ENCODE measurements at places on chromosomes 16 and 17.

GRCh38 chr16:78993346-78993745 is 607.2 kb downstream of the MAF start:
- DNase-seq: peak; percentile 78

DNA sequence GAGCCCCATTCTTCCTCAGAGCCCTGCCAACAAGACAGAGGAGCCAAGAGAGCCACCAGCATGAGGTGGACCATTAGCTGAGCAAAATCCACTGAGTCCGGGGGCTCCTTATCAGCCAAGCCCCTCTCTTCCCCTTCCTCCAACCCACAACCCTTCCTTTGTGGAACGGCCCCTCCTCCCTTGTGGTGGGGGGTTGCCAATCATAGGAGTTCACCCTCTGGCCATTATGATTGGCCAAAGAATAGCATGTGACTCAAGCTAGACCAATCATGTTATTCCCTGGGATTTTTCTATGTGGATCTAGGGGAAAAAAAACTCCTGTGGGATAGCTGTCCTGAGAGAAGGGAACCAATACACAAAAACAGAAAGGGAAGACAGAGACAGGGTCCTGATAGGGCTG is 120.5 kb downstream of the C16orf95 start:
- no peak for DNase-seq

- no peak for DNase-seq
These were observed 104.7 kb downstream of the COPRS start for GRCh38 chr17:31754239-31754945.

GRCh38 chr17:57578608-57579225 is 166.4 kb downstream of the CCDC182 start:
- peak; percentile 54 for DNase-seq

DNA sequence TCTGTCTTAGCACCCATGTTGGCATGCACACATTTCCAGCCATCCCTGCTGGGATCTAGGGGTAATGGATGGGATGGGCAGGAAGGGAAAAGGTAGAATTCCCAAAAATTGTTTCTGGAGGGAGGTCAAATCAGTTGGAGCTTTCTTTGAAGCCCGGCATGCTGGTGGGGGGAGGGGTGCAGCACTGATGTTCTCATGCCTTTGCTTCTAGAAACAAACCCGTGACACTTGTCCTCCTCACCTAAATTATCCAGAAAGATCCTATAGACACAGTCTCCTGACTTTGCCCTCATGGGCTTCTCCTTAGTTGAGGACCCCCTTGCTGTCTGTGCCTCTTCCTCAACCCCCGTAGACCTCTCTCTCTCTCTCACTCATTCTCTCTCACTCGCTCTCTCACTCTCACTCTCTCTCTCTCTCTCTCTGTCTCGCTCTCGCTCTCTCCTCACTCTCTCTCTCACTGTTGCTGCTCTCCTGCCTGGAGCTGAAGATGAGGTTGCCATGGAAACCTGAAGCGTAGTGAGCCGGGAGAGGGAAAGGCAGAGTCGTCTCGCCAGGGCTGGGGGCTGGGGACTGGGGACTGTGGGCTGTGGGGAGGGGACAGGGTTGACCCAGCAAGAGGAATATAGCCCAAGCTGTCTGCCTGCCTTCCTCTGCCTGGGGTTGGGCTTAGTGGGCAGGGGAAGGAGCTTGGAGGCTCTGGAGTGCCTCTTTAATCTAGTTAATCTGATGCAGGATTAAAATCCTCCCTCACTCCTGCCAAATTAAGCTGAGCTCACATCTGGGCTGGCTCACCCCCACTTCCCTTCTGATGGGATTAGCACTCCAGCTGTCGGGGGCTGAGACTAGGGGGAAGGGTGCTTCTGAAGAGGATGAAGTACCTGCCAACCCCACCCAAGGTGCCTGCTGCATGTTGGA is 16.1 kb downstream of the LASP1 start:
- DNase-seq: no peak

GRCh38 chr17:13415871-13416416 is 185.8 kb downstream of the HS3ST3A1 start:
- no peak for DNase-seq

- DNase-seq: no peak
These were observed 313.9 kb upstream of the SALL1 start for GRCh38 chr16:51464996-51465395.

DNA sequence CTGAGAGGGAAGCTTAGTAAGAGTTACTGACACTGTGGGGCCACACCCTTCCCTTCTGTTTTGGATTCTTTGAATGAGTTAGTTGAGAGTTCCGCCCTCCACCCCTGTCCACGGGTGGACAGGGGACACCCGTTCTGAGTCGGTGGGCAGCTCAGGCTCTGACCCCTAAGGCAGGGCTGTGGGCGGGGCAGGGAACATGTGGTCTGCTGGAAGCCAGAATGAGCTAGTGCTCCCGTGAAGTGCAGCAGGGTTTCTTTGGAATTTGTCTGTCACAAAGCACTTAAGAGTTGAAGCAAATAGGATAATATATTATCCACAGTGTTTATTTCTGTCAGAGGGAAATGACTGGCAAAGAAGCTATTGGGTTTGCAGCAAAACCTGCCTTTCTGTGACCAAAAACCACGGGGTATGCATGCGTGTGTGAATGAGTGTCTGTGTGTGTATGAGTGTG is 90.1 kb downstream of the CLEC16A start:
- DNase-seq: no peak

DNA sequence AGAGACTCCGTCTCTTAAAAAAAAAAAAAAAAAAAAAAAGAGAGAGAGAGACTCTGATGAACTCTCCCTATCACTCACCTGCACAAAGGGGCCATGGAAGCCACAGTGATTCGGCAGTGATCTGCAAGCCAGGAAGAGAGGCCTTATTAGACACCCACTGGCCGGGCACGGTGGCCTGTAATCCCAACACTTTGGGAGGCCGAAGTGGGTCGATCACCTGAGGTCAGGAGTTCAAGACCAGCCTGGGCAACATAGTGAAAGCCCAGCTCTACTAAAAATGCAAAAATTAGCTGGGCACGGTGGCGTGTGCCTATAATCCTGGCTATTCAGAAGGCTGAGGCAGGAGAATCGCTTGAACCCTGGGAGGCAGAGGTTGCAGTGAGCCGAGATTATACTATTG is 198.5 kb upstream of the WSCD1 start:
- no peak for DNase-seq

DNA sequence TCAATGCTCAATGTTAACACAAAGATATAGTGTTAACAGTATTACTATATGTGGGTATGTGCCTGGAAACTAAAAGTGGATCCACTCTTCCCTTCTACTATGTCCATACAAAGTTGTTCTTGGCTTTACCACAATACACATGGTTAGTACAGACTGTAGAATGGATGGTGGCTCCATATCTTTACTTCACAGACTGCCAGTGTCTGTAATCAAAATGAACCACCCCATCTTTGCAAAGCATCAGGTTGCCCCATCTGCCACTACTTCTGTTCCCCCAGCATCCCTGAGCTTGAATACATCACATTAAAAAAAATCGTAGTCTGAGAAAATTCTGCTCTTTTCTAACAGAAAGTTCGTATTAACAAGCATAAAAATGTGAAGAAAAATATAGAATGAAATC is 30.0 kb downstream of the USP32 start:
- no peak for DNase-seq

DNA sequence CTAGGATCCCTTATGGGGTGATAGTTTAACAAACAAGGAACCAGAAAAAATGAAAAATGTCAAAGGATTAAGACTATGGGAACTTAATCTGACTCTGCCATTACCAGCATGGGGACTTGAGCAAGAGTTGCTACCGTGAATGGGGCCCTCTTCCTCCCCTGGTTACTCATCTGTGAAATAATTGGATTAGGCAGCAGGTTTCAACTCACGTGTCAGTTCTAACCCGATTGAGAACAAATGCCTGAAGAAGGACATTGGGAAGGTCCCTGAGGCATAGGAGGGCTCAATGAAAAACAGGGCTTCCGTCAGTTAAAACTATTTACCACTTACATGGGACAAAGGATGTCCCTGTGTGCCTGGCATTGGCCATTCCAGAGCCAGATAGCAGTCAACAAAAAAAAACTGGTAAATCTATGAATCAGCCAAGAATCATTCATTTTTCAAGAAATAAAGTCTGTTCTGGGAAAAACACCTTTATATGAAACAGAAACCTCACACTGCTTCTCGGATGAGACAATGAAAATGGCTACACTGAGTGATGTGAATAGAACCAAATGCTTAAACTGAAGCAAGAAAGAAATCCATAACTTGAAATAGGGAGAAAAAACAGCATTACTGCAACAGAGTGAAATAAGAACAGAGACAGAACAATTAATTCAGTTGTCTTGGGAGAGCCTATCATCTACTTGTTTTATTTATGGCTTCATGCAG is 104.3 kb downstream of the ADAMTS18 start:
- no peak for DNase-seq

DNA sequence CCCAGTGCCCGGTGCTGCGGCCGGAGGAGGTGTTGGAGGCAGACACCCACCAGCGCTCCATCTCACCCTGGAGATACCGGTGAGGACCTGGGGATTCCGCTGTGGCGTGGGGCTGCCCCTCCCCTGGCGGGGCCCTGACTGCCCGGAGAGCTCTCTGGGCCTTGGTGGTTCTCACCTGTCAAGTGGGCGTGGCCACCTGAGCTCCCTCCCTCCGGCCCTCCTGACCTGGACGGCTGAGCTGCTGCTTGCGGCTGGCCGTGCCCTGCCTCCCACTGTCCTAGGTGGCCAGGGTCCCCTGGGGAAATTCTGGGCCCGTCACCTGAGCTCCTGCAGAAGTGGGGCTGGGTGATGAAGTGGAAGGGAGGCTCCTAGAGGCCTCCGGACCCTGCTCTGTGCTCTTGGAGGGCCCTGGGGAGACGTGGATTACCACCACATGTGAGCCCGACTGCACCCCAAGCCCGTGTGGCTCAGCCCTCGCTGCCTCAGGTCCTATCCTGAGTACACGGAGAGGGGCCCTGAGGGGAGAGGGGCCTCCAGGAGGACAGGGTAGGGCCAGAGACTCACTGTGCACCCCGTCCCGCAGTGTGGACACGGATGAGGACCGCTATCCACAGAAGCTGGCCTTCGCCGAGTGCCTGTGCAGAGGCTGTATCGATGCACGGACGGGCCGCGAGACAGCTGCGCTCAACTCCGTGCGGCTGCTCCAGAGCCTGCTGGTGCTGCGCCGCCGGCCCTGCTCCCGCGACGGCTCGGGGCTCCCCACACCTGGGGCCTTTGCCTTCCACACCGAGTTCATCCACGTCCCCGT is 1.1 kb downstream of the IL17C start:
- DNase-seq: no peak

DNA sequence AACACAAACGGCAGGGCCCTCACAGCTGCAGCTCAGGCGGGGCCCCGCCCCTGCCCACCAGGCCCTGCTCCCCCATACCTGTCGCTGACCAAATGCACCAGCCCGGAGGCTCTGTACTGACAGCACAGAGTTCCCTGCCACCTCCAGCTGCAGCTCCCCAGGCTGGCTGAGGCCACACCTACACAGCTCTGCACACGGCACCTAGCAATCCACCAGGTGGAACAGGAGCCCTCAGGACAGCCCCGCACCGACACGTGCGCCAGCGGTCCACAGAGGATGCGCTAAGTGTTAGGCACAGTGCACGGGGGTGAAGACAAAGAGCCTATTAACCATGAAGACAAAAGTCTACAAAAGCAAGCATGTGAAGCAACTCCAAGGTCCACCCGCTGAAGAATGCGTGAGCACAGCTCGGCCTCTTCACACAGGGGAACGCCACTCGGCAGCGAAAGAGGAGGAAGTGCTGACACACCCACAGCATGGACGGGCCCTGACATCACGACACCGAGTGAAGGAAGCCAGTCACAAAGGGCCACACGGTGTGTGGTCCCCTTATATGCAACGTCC is 5.4 kb downstream of the ZCCHC14 start:
- peak; percentile 89 for DNase-seq

DNA sequence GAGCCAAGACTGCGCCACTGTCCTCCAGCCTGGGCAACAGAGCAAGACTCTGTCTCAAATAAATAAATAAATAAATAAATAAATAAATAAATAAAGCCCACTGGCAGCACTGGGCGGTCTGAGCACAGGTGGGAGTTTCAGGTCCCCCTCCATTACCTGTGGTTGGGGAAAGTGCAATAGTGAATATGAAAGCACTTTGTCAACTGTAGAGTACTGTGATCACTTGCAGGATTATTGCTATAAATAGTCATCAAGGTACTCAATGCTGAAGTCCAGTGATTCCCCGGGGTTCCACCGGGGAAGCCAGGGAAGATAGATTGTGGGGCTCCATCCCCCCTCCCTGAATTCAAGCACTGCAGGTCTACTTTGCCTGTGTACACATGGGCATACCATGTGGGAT is 42.7 kb upstream of the CPNE2 start:
- no peak for DNase-seq

GRCh38 chr16:52643006-52643405 is 96.1 kb upstream of the TOX3 start:
- DNase-seq: no peak

GRCh38 chr17:31078290-31078689 is 16.5 kb upstream of the NF1 start:
- DNase-seq: no peak

DNA sequence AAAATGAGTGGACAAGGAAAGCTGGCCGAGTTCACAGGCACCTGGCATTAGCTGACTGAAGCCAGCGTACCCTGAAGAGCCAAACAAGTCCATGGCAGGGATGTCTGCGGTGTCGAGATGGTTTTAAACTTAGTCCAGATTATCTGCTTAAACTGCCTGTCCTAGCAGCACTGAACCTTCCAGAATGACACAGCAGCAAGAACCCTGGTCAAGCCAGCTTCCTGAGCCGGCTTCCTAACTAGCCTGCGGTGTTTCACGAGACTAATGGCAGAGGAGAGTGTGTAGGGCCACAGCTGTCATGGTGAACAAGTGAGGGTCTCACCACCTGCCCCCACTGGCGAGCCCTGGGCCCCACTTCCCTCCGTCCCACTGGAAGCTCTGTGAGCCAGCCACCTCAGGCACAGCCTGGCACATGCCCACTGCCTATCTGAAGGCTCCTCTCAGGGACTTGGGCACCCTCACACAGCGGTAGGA is 28.8 kb upstream of the MTSS2 start:
- no peak for DNase-seq

DNA sequence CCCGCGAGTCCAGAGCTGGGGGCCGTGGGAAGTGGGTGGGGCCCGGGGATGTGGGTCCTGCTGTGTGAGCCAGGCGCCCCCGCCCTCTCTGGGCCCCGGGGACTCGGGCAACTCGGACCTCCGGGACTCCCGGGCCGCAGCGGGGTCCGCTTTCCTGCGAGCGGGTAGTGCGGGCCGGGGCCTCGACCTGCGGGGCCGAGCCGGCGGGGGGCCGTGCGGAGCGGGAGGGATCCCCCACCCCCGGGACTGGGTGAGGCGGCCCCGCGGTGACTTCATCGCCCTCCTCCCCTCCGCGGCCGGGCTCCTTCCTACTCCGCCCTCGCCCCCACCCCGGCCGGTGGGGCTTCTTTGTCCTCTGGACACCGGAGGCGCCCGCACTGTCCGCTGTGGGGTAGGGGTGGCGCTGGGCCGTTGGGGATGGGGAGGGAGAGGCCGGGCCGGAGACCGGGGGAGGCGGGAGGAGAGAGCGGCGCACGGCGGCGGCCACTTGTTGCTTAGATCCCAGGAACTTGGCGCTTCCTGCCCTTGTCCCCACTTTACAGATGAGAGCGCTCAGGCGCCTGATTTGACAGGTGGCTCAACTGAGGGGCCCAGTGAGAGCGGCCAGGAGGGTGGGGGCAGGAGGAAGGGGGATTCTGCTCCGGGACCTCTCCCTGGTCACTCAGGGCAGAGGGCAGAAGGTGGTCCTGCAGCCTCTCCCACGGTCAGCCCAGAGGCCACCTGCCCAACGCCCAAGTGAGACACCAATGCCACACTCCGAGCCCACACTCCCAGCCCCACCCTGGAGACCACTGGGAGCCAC is 874 bp downstream of the CMTM3 start:
- DNase-seq: no peak

- no peak for DNase-seq
These were observed 154.6 kb upstream of the CIBAR2 start for GRCh38 chr16:85266857-85267256.

- DNase-seq: no peak
These were observed 8.2 kb downstream of the MTSS2 start for GRCh38 chr16:70677499-70678120.
